Activated CD4-positive, alpha-beta T cell treated with anti-CD3 and anti-CD28 coated beads, Interleukin-2, amount 10 ng/mL, durations not matched to agents 24 days and 14 days (primary cell): ENCODE measurements at places on chromosomes 3 and 15. TPM values are rescaled to one million over a fixed set of nuclear protein-coding genes. Genes with fewer than 3 reads are reported as not detected.

Gene RTP3
- not detected in 2 replicates for total RNA-seq

Gene PLA2G4E
- not detected in 2 replicates for total RNA-seq

- no peak for DNase-seq
Observed at GRCh38 chr15:40633178-40633577, 39.1 kb downstream of the KNL1 start.

- no peak for DNase-seq
Observed at GRCh38 chr15:67110958-67111864, 45.8 kb downstream of the SMAD3 start.

DNA sequence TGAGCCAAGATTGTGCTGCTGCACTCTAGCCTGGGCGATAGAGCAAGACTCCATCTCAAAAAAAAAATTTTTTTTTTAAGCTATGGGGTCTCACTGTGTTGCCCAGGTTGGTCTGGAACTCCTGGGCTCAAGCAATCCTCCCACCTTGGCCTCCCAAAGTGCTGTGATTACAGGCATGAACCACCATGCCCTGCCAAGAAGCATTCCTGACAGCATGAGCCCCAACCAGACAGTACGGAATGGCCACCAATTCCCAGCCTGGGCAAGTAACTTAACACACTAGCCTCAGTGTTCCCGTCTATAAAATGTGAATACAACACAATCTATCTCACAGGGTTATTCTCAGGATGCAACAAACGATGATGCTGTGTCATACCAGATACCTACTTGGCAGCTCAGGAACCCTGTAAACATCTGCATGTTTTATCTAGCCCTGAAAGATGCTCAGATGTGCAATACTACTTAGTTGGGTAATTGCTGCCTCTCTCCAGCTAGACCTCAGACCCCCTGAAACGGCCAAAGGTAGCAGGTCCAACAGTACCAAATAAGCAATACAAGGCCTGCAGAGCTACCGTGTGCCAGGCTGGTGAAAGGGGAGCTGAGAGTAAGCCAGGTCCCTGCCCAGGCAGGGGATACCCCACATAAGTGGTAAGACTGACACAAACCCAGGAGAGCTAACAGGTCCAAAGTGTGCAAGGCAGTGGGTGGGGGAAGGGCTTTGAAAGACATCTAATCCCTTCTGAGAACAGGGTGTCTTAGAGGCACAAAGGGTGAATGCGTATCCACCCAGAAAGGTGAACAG is 1.9 kb downstream of the TKT start:
- no peak for DNase-seq

GRCh38 chr3:13432093-13432492 is 12.0 kb upstream of the NUP210 start:
- no peak for DNase-seq

Gene AP4E1
- 16.5 TPM in 2 replicates for total RNA-seq

Gene SEMA5B
- not detected in 2 replicates for total RNA-seq

DNA sequence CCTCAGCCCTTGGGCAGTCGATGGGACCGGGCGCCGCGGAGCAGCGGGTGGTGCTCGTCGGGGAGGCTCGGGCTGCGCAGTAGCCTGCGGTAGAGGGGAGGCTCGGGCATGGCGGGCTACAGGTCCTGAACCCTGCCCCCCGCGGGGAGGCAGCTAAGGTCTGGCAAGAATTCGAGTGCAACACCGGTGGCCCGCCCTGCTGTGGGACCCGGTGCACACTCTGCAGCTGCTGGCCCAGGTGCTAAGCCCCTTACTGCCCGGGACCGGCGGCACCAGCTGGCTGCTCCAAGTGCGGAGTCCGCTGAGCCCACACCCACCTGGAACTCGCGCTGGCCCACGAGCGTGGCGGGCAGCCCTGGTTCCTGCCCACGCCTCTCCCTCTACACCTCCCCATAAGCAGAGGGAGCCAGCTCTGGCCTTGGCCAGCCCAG is 377.7 kb upstream of the RBMS3 start:
- DNase-seq = no peak

Gene ZNF80
- 0.19 and 0.21 TPM in 2 replicates for total RNA-seq

DNA sequence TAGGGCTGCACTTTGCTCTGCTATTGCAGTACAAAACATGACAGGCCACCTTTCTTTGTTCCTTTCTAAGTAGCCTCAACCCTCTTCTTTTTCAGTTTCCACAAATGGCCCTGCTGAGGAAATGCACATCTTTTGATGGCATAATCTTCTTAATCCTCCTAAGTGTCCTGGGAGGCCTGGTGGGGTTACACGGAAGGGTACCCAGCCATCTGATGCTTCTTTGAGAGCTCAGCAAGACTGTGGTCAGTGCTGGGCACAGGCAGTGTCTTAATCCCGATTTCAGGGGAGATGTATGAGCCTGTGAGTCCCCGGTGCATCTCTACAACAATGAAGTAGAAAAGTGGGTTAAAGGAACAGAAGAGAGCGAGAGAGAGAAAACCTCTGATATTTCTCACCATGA is 404.8 kb downstream of the GRM7 start:
- DNase-seq = no peak

DNA sequence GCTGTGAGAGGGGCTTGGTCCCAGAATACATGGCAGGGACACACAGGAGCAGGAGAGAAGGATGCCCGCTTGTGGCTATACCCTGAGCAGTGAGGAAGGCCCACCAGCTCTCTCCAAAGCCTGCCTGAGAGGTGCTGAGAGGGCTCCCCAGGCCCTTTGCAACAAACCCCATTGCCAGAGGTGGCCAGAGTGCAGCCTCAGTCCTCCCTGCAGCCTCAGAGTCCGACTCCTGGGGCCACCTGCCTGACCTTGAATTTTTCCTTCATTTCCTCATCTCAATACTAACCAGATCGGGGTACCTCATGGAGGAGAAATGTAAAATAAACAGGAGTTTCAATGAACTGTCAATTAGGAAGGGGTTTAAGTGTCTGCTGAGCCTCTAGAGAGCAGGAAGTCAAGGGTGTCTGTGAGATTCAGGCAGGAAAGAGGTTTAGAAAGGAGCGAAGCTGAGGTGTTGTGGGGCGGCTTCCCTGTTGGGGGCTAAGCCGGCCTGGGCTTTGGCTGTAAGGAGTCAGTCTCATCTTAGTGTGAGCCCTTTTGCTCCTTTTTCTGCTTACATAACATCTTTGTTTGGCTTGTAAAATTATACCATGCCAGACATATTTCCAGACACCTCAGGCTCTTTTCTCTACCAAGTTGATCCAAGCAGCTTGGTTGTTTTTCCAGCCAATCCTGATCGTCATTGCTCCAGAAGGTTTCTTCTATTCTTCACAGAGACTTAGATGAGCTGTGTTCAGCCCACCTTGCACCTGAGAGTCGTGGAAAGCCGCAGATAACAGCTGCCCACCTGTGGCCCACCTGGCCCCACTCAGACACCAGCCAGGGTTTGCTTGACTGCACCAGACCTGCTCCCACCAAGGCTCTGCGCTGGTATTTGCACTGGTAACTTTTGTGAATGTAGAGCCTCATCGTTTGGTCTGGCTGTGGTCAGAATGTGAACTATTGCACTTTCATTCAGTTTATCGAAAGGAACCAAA is 36.7 kb downstream of the CMTM7 start:
- peak; percentile 83 for DNase-seq

- peak; percentile 88 for DNase-seq
Observed at GRCh38 chr15:90956274-90957030, 1.8 kb downstream of the RCCD1 start.

DNA sequence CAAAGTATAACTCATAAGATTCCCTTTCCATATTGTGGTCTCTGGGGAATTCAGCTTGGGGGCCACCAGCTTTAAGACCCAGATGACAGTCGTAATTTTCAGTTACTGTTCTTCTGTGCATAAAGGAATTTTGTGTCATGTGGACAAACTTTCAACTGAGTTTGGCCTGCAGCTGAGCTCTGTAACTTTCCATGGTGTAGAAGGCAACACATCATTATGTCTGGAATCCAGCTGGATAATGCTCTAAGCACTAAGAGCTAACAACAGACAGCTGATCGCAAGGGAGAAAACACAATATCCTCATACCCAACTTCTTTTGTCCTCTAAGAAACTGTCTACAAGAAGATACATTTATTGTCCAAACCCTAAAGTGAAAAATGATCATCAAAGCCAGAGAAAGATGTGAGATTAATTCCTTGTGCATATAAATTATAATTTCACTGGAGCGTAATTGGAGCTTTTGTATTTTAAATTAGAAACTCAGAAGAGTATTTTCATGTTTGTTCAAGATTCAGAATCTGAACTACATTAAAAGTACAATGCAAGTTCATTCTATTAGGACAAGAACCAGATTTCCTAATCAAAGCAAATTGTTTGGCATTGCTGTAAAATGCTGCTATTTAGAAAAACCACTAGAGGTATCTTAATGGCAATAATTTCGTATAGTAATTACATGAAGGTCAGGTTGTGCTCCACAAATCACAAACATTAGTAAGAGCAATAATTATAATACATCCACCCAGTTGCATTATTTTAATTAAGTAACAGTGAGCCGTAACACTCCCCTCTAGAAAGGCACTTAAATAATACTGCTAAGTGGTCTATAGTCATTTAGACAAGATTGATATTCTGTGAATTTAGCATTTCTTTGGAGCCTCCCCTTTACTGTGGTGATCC is 218.8 kb downstream of the ATP8B4 start:
- DNase-seq = no peak

Gene CD276
- 20.1 and 20.3 TPM in 2 replicates for total RNA-seq

- DNase-seq = no peak
Observed at GRCh38 chr3:169161011-169161410, 502.5 kb downstream of the MECOM start.

DNA sequence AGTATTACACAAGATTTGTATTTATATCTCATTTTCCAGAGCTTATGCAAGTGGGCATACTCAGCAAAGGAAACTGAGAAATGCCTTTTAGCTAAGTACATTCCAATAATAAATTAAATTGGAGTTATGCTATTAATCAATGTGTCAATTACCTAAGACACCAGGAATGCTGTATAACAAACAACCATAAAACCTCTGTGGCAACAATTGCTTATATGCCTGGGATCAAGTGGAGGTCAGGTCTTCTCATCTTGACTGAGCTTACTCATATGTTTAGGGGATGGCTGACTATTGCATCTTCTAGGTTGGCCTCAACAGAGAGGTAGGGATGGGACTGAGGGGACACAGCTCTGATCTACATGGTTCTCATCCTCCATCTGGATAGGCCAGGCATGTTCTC is 30.7 kb downstream of the CD200R1L start:
- no peak for DNase-seq

DNA sequence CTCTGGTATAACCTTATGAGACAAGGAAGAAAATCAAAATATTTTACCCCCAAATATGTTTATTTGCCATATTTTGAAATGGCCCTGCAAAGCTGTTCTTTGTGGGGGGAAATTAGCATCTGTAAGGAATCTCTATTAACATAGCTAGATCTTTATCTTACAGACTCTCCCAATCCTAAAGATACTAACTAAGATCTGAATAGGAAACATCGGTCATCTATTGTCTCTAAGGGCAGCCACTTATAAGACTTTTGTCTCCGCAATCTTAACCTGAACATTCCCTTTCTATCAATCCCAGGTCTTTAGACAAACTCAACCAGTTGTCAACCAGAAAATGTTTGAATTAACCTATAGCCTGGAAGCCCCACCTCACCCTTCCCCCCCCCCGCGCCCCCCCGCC is 21.2 kb downstream of the UMPS start:
- no peak for DNase-seq

- no peak for DNase-seq
Observed at GRCh38 chr3:102979682-102980354, 545.0 kb downstream of the ZPLD1 start.

Gene WNT7A
- total RNA-seq = 0.05 TPM in 1 of 2 replicates, not detected in the other

DNA sequence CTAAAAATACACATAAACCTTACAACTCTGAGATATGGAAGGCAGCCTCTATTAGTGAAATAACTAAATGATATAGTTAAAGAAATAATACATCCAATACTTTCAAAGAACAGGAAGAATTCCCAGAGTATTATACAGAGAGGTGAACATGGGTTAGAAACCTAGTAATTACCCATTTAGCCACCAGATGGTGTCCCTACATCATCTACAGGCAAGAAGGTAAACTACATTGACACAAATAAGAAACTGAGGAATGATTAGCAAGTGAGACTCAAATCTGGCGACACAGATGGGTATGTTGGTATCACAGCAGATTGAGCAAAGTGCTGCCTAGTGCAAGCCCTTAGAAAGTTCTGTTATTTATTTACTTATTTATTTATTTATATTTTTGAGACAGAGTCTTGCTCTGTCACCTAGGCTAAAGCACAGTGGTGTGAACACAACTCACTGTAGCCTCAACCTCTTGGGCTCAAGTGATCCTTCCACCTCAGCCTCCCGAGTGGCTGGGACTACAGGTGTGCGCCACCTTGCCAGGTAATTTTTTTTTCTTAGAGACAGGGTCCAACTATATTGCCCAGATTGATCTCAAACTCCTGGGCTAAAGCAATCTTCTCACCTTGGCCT is 28.2 kb downstream of the NEK4 start:
- DNase-seq = peak; percentile 69

GRCh38 chr3:193982258-193982659 is 153.7 kb upstream of the HES1 start:
- no peak for DNase-seq

Gene TBC1D2B
- total RNA-seq = 56.8 and 62.3 TPM in 2 replicates

Gene ISLR
- not detected in 2 replicates for total RNA-seq

GRCh38 chr3:38617586-38617985 is 31.9 kb downstream of the SCN5A start:
- no peak for DNase-seq

DNA sequence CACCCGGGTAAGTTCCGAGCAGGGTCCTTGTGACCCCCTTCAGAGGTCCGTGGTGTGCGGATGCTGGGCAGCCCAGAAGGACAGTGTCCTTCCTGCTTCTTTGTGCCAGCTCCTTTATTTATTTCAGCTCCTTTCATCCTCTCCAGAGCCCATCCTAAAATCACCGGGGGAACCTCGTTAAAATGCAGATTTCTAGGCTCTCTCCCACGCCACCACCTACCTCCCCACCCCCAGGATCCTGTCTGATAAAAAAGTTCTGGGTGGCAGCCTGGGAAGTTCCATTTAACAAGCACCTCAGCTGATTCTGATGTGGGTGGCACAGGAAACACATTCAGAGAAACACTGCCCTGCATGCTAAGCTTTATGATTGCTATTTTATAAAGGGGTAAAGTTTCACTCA is 12.5 kb upstream of the IGF1R start:
- peak; percentile 49 for DNase-seq

Gene FEZF2
- total RNA-seq = not detected in 2 replicates

DNA sequence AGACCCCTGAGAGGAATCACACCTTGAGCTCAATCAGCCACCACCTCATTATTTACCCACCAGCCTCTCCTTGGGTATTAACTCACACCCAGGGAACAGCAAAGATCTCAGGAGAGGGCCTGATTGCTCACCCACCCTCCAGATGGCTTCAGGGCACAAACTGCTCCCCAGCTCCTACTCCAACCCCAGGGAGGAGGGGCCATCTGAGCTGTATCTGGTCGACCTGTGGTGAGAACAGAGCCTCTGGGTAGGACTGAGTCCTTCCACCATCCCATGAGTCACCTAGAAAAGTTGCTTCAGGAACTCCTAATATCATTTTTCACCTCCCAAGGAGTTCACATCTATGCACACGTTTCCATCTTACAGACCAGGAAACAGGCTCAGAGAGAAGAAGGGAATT is 44.8 kb upstream of the HES1 start:
- no peak for DNase-seq

Gene TRPM1
- total RNA-seq = not detected in 2 replicates
